ENCODE measurements at places on chromosomes 5 and 9.

DNA sequence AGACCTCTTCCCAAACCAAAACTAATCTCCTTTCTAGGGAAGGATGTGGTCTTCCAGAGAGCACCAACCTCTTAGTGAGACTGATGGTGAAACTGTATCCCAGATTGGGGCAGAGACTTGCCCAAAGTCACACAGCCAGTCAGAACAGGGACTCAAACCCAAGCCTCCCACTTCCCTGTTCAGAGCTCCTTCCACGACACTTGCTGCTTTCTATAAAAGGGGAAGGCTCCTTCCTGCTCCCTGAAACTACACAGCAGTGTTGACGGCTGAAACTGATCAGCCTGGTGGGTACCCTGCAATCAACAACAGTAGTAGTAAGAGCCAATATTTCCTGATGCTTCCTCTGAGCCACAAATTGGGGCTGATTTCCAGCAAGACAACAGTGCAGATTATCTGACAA, 1.5 kb downstream of the TOR2A start:
- no peak for DNase-seq

DNA sequence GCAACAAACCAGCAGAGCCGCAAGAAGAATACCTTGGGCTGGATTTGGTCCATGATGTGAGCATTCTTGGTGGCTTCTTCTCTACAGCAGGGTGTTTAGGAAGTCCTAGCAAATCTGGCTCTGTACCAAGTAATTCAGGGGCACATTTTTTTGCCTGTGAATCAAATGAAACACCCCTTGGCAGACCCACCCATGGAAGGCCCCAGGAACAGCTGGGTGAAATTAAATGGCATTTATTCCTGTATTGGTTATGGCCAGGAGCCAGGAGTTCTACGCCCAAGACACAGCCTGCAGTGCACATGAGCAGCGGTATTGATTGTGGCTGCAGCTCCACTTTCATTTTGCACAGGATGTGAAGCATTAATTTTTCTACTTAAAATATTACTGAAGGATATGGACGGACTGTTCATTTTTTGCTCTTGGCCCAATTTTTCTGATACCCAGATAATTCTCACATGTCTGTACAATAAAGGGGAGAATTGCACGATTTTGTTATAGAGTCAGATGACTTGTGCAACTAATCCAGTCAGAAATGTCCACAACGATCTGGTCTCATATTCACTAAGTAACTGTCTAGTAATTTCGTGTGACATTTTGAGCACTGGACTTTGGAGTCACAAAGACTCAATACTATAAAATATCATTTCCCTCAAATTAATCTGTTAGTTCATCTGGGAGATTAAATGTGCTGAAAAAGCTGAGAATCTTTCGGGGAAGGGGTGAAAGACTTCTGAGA, 120.7 kb upstream of the APC start:
- no peak for DNase-seq

DNA sequence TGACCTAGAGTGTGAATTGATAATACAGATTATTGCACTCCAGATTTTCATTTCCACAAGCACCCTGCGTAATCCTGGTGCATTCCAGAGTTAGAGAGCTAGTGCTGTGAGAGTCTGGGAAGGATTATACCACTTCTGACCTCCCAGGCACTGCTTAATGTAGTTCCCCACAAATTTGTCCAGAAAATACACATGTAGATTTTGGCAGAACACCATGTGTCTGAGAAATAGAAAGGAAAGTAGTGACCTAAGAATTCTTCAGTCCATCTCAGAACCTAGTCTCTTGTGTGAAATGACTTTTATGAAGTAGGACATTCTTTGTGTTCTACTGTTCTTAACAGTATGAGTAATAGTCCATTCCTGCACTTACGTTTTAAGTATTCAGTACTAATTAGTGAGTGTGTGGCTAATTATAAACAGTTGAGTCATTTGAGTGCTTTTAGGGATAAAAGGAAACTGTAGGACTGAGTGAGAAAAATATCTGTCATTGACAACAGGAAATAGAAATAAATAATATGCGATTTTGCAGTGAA, 27.8 kb upstream of the PTPDC1 start:
- no peak for DNase-seq

- DNase-seq = no peak
Observed at GRCh38 chr5:68041293-68041692, 174.3 kb upstream of the PIK3R1 start.

- DNase-seq = no peak
Observed at GRCh38 chr5:154593071-154593470, 115.0 kb upstream of the HAND1 start.

DNA sequence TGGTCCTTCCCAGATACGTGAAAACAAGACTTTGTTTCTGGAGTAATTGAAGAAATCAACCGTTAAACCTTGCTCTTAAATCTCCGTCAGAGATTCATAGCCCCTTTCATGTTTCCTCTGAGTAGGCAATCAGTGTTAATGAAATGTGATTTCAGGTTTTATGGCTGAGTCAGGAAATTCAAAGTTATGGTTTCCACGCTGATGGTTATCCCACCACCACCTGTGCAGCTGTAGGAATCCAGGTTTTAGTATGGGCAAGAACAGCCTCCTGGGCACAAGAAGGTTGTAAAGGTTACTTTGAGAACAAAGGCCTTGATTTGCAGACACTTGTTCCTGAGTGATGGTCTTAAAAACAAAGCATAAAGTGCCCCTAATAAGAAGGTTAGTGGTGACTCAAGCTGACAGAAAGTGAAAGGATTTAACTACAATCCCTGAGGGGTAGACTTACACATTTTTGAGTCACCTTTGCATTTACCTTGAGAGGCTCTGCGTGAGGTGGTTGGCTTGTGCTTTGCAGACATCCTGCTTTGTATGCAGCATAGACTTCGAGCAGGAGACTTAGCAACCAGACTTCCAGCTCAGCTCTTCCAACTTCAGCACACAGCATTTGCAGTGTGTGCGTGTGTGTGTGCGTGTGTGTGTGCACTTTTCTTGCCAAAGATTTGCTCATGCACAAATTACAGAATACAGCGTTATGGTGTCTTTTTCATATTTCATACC, 159.6 kb downstream of the TLE4 start:
- DNase-seq = no peak

GRCh38 chr9:36993933-36994764, 39.9 kb downstream of the PAX5 start:
- DNase-seq = no peak

GRCh38 chr5:123858938-123859337, 347.0 kb downstream of the CSNK1G3 start:
- no peak for DNase-seq

GRCh38 chr9:115373710-115374045, 255.7 kb upstream of the TNC start:
- no peak for DNase-seq

- peak; percentile 65 for DNase-seq
Observed at GRCh38 chr5:100901821-100902341, 1.2 kb downstream of the ST8SIA4 start.

- no peak for DNase-seq
Observed at GRCh38 chr5:71640408-71640807, 53.3 kb downstream of the MCCC2 start.

GRCh38 chr9:36584620-36585460, 12.1 kb downstream of the MELK start:
- no peak for DNase-seq

DNA sequence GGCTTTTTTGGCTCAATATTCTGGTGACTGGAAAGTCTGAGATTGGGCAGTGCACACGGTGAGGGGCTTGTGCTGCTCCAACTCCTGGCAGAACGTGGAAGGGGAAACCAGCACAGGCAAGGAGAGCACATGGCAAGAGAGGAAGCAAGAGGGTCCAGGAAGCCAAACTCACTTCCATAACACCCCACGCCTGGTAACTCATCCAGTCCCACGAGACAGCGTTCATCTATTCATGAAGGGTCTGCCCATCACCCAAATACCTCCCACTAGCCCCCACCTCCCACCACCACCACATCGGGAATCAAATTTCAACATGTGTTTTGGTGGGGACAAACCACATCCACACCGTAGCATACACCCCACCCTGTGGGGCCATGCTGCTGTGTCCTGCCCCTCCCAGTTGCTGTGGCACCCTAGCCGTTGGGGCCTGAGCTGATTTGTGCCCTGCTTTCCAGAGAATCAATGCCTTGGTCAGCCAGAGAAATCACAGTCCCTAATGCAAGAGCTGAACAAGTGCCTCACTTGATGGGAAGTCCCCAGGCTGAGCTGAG, 27.3 kb downstream of the PROP1 start:
- no peak for DNase-seq

DNA sequence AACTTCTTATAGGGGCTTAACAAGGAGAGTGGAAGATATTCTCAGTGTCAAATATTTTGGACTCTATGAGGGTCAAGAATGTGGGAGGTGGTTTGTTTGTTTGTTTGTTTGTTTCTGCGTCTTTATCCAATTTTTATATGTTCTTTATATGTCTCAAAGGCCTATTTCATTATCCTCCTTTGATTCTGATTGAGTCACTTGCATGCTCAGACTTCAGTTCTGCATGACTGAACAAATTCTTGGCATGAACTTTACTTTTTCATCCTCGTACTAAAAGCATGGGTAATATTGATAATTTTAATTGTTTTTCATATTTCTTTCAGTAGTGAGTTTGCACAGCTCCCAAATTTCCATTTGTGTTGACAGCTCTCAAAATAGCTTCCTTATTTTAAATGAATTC, 19.2 kb upstream of the ERBIN start:
- DNase-seq = no peak

DNA sequence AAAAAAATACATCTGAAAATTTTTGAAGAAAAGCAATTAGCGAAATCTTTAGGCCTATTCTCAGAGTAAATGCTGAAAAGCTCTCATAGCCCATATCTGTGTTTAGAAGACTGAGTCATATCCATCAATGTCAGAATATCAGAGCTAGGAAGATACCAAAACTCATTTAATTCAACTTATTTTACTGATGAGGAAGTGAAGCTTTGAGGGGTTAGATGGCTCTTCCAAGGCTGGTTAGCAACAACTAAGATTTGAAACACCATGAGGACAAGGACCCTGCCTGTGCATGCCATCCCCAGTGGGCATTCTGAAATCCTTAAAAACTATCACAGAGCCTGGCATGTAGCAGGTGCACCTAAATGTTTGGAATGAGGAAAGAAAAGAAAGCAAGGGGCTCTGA, 2.5 kb downstream of the FREM1 start:
- DNase-seq = no peak

- no peak for DNase-seq
Observed at GRCh38 chr9:129071526-129072126, 9.3 kb upstream of the DOLPP1 start.

GRCh38 chr9:7320139-7320538, 479.4 kb downstream of the DMAC1 start:
- DNase-seq = no peak

DNA sequence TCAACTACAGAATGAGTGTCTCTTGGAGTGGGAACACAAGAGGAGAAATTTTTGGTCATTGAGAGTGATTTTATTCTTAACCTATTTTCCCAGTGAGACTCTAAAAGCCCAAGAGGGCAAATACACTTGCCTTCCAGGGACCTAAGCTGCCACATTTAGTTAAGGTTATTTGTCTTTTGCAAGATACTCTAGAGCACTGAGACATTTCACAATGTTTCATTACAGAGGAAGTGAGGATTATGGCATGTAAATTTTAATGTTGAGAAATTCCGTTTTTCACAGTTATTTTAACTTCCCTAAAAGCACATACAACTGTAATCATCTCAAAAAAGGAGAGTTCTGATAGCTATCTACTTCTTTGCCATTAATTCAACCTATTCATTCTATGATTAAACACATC, 38.7 kb upstream of the RAB3C start:
- DNase-seq = no peak

GRCh38 chr5:131541762-131542161, 93.3 kb downstream of the RAPGEF6 start:
- DNase-seq = no peak

GRCh38 chr5:73344835-73345234, 103.7 kb downstream of the FOXD1 start:
- no peak for DNase-seq

DNA sequence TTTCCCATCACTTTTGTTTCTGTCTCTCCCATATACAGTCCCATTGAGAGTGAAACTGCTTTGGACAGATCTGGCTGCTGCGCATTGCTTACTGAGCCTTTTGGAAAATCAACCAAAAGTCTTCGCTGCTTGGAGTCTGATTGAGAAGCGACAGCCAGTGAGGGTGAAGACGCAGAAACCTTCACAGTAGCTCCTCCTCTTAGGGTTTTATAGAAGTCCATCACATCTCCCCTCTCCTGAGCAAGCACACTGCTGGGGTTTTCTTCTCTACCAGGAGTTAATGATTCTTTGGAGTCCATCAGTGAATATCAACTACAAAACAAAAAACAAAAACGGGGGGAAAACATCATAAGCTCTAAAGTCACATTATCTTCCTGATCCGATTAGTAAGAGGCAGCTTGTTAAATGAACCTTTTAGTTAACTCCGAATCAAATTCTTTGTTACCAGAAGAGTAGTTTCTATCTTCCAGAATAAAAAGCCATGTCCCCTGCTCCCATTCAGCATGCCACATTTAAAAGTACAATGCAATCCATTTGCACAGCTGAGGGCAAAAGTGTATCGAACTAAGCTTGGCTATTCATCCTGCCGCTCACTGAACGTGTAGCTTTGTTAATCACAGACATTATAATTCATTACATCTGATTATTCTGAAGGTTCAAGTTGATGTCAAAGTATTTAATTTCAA, 2.8 kb downstream of the NR3C1 start:
- DNase-seq = no peak

GRCh38 chr9:128629136-128629535, 27.5 kb downstream of the DYNC2I2 start:
- DNase-seq = no peak

- no peak for DNase-seq
Observed at GRCh38 chr5:109003928-109004327, 256.2 kb downstream of the FER start.

GRCh38 chr9:4801156-4801555, 8.4 kb downstream of the RCL1 start:
- DNase-seq = no peak

DNA sequence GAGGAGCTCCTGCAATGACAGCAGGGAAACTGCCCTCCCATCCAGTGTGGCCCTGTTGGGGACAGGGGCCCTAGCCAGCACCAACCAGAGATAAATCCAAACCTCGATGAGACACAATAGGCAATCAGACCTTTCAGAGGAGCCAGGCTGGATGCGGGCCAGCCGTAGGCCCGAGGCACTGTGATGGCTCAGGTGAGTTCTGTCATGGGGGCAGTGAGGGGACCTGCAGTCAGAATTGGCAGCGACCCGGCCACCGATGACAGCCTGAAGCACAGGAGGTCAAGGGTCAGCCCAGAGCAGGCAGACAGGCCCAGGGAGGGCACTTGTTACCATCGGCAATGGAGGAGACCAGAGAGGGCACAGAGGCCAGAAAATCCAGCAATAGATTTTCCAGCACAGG, 90.8 kb downstream of the FRMD3 start:
- DNase-seq = no peak

- no peak for DNase-seq
Observed at GRCh38 chr9:133795049-133795448, 56.9 kb upstream of the SARDH start.
